ENCODE measurements at places on chromosomes 7 and 10.
A peak's percentile ranks its signal among the peaks of the same experiment; 100 is the strongest.

DNA sequence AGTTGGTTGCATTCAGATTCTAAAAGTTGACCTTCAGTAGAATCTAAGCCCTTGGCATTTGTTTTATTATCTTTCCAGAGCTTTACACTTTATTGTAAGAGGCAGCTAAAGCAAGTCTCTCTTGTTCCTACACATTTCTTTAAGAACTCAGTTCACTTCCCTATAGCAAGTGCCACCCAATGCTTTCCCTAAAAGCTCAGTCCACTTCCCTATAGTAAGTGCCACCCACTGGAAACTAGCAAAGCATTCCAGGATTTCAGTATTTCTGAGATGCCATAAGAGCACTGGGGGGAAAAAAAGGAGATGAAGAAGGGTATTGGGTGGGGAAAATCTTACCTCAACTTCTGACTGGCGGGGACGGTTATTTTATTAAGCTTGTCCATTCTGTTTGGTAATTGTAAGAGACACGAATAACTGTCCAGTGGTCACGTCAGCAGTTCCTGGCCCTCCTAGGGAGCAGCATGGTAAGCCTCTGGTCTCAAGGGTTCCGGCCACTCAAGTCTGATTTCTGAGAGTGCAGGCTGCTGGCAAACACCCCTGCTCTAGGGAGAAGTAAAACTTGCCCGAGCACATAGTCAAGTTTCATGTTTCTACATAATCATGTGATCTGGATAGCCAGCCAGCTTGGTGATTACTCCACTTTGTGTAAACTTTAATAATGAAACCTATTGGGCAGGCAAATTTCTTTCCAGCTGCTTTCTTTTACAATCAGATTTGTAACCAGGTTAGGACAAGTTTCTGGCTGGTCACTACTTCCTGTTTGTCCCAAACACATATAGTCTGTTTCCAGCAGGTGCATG is at the start of gene BLNK:
Gene BLNK (minus strand): TSS at position 554 of the 800 bp plus-strand sequence. CDS start 171 bp downstream, at position 383.
- DNase-seq = peak; percentile 26

GRCh38 chr10:111479966-111480365 is 403.1 kb downstream of the ADRA2A start:
- DNase-seq = no peak

- DNase-seq = no peak
These were observed 546.4 kb downstream of the TNS3 start for GRCh38 chr7:47035522-47035921.

- DNase-seq = no peak
These were observed 62.8 kb downstream of the PRTFDC1 start for GRCh38 chr10:24889639-24890038.

- DNase-seq = no peak
These were observed 16.1 kb downstream of the FHIP2A start for GRCh38 chr10:114837690-114838089.

DNA sequence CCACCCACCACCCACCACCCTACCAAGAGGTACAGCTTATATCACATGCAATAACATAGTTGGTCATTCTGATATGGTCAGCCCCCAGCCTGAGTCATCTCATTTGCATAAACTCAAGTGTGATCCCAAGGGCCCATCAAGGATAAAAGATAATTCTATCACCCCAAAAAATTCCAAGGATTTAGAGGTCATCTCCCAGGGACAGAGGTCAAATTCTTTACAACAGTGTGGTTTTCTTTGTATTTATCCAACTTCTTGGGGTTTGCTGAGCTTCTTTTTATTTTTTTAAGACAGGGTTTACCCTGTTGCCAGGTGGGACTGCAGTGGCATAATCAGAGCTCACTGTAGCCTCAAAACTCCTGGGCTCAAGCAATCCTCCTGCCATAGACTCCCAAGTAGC is 9.4 kb upstream of the GTPBP10 start:
- DNase-seq = no peak

DNA sequence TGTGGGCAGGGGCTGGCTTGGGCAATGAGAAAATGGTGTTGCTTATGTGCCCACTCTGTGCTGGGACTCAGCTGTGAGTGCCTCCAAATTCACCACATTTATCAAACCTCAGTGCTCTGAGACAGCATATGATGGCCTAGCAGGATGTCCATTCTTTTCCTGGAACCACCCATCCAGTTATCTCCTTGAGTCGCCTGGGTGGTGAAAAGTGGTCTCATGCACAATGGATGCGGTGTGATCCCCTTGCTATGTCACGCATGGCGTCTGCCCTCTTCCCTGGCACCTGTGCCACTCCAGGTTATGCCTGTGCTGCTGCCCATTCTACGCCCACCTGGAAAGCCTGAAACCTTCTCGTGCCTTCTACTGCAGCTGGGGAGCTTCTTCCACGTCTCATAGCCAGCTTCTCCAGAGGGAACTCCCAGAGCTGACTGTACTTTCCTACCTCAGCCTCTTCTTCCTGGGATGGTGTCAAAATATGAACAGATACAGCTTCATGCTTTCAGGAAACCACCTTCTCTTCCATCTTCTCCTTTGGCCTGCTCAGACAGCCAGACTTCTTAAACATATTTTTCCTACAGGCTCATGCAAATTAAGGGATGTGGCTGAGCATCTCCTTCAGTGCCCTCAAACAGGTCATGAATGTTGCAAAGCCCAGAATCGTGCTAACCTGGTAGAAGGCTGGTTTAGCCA is 147.3 kb downstream of the PFKFB3 start:
- DNase-seq = no peak

DNA sequence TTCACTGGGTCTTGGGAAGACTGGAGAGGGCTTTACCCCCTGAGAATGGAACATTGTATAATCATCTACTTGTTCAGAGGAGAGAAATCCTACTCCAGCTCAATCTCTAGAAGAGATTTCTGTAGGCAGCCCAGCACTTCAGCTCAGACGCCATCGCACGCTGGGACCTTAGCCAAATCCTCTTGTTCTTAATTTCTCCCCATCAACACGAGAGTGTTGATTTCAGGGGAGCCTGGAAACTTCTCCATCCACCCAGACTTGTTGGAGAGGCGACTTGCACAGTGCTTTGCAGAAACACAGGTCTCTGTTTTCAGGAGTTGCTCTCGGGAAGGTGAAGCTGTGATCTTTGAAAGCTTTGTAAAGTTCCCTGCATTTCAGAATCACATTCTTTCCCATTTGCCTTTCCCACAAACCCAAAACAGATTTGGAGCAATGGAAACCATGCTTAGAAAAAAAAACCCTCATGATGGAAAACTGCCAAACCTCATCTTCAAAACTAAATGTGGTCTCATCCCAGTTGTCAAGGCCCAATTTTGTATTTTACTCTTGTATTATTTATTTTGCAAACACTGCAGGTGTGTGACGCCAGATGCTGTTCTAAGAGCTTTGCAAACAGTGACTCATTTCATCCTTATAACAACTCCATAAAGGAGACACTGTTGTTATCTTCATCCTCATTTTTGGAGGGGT is 60.9 kb downstream of the CALML3 start:
- no peak for DNase-seq

DNA sequence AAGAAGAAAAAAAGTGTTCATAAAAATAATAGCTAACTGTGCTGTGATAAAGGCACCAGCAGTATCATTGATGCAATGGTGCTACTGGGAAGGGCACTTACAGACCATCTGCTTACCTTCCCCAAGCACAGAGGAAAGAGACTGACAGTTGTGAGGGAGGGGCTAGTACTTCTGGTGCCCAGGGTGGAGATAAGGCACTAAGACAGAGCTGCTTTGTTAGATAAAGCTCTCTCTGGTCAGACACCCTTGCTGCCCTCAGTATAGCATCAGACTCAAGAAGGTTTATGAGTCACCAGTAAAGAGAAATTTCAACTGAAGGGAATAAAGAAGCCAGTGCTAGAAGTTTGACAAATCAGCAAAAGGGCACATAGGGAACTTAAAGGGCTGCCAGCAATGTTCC is 325.6 kb downstream of the HPSE2 start:
- no peak for DNase-seq

- DNase-seq = no peak
These were observed 447.4 kb downstream of the XPNPEP1 start for GRCh38 chr10:109475711-109476421.

DNA sequence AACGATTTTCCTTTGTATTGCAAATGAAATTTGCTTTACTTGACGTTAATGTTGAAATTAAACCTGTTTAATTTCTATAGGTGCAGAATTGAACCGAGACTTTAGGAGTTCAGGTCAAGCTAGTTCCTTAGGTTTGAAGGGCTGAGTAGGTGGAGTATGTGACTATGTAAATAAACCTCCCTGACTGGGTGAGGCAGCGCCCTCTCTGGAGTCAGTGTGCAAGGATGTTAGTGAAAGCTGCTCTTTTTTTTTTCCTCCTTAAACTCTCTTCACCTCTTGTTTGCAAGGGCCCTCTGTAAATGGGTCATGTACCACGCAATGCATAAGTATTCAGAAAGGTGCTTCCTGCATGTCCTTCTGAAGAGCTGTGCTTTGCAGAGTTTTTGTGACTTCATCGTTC is 33.8 kb downstream of the GALNT17 start:
- DNase-seq = no peak

DNA sequence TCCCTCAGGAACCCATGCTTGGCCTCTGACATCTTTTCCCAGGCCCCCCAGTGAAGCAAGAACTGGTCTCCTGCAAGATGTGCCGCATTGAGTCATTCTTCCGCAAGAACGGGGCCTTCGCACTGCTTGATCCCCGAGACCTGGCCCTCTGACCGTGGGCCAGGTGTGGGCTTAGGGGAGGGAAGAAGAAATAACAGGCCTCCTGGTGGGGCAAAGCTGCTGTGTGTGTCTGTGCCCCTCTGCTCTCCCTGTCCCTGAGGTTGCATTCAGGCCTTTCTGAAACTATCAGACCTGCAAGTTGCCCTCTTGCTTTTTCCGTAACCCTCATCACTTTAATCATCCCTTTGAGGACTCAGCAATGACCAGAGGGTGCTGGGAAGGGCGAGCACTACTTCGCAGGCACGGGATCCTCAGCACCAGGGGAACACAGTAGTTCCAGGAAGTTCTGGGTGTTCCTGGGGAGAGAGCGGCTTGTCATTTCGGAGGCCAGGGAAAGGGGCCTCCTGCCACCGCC is 6.0 kb downstream of the ATP6V1F start:
- DNase-seq = no peak

GRCh38 chr7:131117439-131117838 is 210.2 kb upstream of the MKLN1 start:
- no peak for DNase-seq

- DNase-seq = no peak
These were observed 417.2 kb downstream of the PLXDC2 start for GRCh38 chr10:20233423-20233822.

DNA sequence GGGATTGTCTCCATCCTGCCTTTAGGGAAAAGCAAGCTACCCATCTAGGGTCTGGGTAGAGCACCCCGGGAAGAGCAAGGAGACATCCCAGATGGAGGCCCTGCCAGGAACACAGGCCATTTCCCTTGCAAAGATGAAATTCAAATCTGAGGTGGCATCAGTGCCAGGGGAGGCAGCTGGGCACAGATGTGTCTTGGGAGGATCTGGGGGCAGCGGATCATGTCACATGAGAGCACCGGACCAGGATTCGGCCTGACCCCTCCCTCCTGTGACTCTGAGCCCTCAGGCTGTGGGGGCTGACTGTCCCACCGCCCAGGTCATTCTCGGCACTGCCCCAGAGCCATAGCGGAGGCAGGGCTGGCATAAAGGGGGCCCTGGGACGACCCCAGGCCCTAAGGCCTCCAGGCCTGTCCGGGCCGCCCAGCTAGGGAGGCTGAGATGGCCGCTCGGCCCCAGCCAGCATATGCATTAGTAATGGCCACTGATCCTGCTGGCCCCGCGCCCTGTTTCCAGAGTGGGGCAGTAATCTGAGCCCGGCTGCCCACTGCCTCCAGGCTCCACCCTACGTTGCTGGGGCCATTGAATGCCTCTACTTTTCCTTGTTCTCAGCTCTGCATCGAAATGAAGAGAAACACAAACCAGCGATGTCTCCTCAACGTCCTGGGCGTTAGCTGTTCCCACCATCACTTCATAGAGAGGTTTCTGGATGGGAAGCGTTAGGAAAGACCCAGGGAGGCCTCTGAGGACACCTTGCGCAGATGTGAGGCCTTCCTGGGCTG is 148.5 kb downstream of the UBE2H start:
- no peak for DNase-seq

- DNase-seq = no peak
These were observed 35.3 kb downstream of the NEUROD6 start for GRCh38 chr7:31305260-31305659.

DNA sequence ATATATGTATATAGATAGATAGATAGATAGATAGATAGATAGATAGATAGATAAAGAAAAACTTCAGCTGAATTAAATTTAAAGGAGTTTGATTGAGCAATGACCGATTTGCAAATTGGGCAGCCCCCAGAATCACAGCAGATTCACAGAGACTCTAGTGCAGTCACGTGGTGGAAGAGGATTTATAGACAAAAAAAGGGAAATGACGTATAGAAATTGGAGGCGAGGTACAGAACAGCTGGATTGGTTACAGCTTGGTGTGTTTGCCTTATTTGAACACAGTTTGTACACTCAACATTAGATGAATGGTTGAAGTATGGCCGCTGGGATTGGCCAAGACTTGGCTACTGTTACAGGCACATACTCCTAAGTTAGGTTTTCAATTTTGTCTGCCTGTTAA is 8.2 kb upstream of the PODXL start:
- DNase-seq = no peak

DNA sequence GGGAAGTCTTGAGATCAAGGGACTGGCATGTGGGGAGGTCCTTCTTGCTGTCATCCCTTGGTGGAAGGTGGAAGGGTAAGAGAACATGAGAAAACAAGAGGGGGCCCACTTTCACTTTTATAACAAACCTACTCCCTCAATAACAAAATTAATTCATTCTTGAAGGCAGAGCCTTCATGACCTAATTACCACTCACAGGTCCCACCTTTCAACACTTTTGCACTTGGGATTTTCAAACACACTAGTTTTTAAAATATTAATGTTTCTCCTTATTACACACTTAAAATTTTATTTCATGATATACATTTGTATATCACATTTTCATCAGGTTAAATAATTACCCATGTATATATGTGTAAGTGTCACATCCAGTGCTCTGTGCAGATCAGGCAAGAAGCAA is 2.0 kb downstream of the ST7 start:
- no peak for DNase-seq

- no peak for DNase-seq
These were observed 239.3 kb downstream of the SORCS1 start for GRCh38 chr10:106925191-106925590.

- DNase-seq = no peak
These were observed 704.9 kb upstream of the LRRN3 start for GRCh38 chr7:110386006-110386405.

DNA sequence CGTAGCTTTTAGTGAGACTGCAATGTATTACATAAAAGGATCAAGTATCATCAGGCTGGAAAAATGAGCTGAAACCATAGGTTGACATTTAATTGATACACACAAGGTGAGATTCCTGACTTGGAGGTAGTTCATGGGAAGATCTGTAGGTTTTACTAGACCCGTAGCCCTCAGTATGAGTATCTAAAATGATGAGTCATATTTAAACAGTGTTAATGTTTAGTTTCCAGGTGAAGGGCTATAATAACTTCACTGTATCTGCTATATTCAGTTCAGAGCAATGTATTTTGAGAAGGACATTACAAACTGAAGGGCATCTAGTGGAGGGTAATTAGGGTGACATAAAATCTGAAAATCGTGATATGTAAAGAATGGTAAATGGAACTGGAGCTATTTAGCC is 35.0 kb downstream of the ENTPD1 start:
- no peak for DNase-seq

All from C1 segment of cervical spinal cord (tissue), 14 donors.